ENCODE measurements at places on chromosomes 4 and X. TPM values are rescaled to one million over a fixed set of nuclear protein-coding genes. Genes with fewer than 3 reads are reported as not detected.

The PLRG1 gene
- 66.8 TPM for total RNA-seq

DNA sequence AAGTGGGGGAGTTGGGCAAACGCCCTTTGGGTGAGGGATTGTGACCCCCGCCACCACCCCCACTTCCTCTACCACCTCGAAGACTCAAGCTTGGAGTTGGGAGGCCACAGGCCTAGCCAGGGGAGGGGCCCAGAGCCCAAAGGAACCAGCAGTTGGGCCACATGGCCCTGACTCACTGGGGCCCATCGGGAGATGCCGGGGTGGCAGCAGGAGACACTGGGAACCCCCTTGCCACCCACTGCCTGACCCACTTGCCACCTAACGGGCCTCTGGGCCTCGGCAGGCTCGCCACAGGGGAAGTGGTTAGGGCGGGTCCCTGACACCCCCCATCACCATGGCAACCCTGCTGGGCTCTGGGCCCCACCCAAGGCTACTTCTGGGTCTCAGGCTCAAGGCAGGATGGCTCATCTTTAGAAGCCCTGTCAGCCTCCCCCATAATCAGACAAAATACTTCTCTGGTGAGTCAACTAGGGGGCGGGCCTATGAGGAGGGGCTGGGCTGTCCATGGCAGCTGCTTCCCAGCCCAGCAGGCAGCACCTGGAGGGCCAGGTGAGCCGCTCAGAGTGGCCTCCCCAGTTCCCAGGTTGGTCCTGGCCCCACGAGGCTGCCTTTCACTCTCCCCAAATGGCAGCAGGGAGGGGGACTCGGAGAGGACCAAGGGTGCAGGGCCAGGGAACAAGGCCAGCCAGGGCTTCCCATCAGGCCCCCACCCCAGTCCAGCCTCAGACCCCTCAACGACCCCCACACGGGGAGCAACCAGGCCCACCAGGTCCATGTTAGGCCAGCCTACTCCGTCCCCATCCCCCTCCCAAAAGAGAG, 5.6 kb downstream of the FLNA start:
- no peak for DNase-seq

GRCh38 chr4:38896940-38897339, 29.3 kb downstream of the FAM114A1 start:
- no peak for DNase-seq

The ZDHHC15 gene
- total RNA-seq = 0.77 TPM
